ENCODE measurements at places on chromosomes 5 and 9.
A peak's percentile ranks its signal among the peaks of the same experiment; 100 is the strongest.

GRCh38 chr9:38359689-38360385 lies 32.7 kb upstream of the ALDH1B1 start:
- DNase-seq: no peak

DNA sequence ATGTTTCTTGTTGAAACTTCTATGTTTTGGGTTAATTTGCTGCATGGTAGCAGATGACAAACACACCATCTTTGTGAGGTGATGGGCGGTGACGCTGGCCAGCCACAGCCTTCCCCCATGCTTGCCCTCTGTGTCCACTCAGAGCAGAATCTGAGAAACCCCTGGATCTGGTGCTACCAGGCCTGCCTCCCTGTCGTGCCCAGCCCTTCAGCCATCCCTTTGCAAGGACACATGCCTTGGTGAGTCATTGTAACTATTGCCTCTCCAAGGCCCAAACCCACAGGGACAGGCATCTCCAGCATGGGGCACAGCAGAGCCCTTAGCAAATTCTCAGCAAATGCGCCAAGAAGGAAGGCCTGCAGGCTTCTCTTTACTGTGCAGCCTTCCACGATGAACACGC lies 48.1 kb upstream of the FCN1 start:
- DNase-seq: no peak

DNA sequence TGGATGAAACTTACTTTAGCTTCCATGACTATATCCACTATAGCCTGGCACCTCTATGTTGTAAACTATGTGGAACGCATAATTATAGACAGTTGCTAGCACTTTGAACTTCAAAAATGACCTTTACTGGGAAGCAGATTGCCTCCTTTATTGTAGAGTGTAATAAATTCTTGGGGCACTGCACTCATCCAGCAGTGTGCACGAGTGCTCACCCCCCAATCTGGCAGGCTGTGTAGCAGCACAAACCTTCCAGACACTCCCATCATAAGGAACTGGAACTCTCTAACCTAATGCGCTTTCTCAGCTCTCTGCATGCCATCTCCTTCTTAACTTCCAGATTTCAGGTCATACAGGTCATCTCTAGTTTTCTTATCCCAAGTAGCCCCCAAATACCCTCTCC lies 1.5 kb upstream of the PDE6A start:
- no peak for DNase-seq

- DNase-seq: no peak
Measured at GRCh38 chr5:159263569-159263905, 447 bp downstream of the UBLCP1 start.

DNA sequence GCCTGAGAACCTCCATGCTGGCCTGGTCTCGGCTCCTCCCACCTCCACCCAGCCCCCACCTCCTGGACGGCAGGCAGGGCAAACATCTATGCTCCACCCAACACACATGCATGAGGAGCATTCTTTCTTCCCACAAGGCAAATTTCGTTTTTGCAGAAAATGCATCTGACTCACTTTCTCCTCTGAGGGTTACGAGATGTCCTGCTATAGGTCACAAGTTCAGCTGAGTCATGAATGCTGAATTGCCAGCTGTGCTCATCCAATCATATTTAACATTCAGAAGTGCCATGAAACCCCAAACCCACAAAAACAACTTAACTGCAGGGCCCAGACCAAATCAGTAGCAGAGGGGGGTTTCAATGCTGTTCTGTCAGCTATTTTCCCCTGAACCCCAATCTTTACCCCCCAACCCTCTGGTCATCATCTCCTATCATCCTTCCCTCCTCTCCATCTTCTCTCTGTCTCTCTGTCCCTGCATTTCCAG lies 39.0 kb upstream of the OSMR start:
- peak; percentile 45 for DNase-seq

All from stimulated activated CD8-positive, alpha-beta memory T cell treated with anti-CD3 and anti-CD28 coated beads, Interleukin-4, amount 100 ng/mL, for 48 hours (primary cell).